MCF 10A (cell line): ENCODE measurements at places on chromosomes 1 and 21.

DNA sequence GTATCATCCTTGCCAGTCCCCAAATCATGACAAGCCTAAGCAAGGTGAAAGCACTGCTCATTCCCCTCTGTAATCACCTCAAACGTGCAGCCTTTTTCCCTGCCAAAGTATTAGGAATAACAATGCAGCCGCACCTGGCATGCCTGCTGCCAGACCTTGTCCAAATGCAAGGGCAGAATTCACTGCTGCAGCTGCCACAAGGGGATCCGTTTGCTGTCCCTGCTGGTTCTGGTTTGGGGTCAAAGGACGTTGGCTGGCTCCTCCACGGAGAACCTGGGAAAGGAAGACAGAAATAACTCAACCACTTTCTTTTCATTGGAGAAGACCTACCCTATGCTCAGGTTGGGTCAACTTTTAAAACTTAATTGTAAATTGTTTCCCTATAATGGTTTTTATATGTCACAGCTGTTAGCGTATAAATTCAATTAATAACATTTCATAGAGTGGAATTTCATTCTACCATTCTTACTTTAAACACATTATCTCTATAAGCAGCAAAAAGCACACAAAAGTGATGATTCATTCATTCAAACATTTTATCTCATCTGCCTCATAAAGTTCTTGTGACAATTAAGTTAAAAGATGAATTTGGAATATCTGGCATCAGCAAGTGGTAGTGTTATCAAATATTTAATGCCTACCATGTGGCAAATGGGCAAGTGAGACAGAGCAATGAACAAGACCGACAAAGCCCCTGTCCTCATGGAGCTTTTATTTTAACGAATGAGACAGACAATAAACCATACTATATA lies 59.8 kb upstream of the SDC3 start:
- DNase-seq = no peak

DNA sequence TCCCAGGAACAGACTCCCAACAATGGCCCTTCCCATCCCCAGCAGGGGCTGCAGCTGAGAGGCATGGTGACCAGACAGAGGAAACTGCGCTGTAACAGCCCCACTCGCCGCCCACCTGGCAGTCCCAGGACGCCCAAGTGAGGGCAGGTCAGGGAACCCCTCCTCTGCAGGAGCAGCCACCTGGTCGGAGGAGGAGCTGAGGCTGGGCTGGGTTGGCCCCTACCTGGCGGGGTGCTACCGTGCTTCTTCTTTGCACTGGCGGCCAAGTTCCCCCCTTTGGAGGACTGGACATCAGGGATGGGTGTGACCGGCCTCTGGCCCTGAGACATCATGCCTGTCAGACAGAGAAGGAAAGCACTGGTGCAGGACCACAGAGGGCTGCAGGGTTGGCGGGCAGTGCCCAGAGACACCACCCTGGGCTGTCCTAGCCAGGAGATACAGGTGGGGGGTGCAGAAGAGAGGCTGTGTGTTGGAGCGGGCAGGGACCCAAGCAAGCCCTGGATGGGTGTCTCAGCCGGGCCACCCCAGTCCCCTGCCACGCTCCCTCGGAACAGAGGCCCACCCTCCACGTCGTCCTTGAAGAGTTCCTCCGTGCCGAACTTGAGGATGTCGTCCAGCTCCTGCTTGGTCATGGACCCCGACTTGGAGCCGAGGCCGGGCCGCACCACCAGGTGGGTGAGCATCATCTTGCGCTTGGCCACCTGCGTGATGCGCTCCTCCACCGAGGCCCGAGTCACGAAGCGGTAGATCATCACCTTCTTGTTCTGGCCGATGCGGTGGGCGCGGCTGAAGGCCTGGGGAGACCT lies 51.6 kb downstream of the CHD5 start:
- no peak for DNase-seq

DNA sequence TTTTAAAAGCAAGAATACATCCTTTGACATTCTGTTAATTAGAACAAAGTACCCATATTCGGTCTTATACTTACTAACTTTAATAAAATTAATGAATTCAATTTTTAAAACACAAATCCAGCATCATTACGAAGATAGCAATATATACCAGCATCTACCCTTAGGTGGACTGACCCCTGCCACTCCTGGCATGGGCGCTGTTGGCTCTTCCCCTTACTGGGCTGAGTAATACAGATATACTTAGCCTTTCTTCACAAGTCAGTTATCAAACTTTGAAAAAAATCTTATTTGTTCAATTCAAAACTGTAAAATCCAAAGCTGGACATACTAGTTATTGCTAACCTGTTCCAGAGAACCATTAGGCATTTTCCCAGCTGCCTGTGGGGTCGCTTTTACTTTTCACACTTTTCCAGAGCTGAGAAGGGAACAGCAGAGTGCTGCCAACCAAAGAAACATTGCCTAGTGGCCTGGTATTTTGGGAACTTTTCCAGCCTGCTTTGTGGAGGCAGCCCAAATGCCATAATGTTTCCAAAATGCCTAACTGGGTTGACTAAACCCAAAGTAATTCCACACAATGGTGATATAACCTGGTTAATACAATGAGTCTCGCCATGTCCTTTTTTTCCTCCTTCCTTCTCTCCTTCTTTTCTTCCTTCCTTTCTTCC lies 424.7 kb upstream of the ADGRL2 start:
- no peak for DNase-seq

GRCh38 chr1:13600762-13601453 lies 17.3 kb downstream of the PDPN start:
- DNase-seq = no peak
